ENCODE measurements at places on chromosomes 3 and 15.

DNA sequence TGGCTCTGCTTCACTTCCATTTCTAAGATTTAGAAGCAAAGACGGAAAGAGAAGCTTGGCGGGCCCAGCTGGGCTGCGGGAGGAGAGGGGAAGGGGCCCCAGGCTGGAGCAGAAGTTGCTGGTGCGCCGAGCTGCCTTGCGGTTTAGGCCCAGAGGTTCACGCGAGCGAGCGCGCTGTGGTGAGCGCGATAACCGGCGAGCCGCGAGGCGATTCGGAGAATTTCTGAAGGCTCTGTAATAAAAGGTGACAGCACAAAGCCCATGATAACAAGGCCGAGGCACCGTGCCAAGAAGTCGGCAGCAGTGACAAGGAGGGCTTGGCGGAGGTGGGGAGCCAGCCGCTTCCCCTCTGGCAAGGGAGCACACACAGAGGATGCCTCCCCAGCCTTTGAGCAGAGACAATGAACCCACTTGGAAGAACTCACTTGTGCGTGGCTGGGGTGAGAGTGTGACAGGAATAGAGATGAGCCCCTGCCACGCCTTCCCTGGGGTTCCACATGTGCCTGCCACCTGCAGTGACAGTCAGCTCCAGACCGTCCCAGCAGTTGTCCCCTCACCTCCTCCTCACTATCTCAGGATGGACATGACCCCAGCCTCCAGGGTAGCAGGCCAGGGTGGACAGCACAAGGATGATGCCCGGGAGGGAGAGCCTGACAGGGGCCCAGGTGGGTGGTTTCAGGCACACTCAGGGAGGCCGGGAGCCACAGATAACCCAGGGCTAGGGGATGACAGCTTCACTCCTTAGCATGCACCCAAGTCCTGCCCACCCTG, 315.2 kb downstream of the UACA start:
- no peak for DNase-seq

DNA sequence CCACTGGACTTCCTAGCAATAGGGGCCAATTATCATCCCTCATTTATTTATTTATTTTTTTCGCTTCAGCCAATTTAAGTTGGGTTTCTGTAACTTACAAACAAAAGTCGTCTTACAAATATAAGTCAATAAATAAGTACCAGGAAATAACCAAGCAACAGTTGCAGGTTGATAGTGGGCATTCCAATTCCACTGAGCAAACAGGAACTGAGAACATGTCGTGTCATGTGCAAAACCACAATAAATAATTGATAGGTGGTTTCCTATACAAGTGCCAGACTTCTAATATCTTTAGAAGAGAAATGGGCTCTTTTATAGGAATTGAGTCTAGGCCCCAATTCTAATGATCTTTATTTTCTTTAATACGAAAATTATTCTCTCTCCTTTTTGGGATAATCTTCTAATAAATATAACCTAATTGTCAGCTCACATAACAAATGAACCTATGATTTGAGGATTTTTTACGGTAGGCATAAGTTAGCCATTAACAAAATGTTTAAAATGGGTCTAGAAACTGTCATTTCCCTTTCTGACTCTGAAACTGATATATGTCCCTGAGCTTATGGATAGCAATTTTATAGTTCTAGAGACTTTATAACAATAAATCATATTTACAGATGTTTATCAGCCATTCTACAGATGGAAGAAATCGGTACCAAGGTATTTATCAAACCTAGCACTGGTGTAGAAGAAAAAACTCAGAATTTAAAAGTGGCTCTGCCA, 571.8 kb downstream of the FOXP1 start:
- DNase-seq = no peak

DNA sequence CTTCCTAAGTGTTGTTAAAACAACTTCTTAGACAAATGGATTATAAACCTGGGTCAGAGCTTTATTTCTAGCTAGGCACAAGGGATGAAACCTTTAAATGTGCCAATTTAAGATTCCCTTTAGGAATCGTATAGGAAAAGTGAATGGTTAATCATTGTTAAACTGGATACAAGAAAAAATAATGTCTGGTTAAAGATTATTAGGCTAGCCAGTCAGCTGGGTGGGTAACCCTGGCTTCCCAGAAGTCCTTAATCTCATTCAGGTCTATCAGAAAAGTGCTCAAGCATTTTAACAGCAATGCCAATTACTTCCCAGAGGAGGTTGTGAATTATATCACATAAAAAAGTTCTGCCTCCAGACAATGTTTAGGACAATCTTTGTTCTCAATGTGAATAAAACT, 37.6 kb downstream of the NANOGP8 start:
- no peak for DNase-seq

- DNase-seq = no peak
Measured at GRCh38 chr15:73598530-73599160, 34.5 kb downstream of the NPTN start.

DNA sequence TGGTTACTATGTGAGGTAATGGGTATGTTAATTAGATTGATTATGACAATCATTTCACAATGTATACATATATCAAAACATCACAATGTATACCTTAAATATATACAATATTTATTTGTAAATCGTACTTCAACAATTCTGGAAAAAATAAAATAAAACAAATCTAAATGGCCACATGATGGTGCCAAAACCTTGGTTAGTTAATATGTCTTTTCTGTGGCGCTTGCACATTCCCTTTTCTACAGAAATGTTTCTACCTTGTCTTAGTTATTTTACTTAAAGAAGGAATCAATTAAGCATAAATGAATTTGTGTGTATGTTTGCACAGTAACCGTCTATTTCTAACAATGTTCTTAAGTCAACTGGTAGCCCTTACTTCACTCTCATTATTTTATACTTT, 53.4 kb downstream of the OXSM start:
- no peak for DNase-seq

GRCh38 chr3:129603561-129603942, 2.9 kb downstream of the PLXND1 start:
- DNase-seq = no peak

DNA sequence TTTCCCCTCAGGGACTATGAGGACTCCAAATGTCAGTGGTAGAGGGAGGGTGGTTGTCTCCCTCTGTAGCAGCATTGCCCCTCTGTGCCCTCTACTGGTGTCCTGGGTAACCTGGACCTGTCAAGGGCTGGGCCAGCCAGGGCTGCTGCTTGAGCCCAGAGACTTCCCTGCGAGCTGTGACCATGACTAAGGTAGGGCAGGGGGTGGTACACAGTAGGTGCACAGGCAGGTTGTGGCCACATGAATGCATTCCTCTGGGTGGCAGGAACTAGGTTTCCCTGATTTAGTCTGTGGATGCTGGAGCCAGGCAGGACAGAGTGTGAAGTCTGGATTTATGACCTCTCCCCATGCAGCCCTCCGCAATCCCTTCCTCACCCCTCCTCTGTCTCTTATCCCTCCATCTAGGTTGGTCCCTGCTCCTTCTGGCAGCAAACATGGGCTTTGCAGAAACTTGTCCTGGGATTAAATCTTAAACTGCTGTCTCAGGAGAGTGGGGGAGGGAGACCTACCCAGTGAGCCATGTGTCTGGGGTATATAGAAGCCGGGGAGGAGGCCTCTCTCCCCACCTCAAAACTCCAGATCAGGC, 8.7 kb upstream of the SEMA3F start:
- DNase-seq = no peak

- DNase-seq = no peak
Measured at GRCh38 chr15:49605588-49605987, 15.0 kb downstream of the FAM227B start.

Measured in HCT116 (cell line).